Activated naive CD4-positive, alpha-beta T cell treated with anti-CD3 and anti-CD28 coated beads, Interleukin-2, amount 50 U/mL, for 72 hours (primary cell): ENCODE measurements at places on chromosomes 1 and 21. TPM values are rescaled to one million over a fixed set of nuclear protein-coding genes. Genes with fewer than 3 reads are reported as not detected.

DNA sequence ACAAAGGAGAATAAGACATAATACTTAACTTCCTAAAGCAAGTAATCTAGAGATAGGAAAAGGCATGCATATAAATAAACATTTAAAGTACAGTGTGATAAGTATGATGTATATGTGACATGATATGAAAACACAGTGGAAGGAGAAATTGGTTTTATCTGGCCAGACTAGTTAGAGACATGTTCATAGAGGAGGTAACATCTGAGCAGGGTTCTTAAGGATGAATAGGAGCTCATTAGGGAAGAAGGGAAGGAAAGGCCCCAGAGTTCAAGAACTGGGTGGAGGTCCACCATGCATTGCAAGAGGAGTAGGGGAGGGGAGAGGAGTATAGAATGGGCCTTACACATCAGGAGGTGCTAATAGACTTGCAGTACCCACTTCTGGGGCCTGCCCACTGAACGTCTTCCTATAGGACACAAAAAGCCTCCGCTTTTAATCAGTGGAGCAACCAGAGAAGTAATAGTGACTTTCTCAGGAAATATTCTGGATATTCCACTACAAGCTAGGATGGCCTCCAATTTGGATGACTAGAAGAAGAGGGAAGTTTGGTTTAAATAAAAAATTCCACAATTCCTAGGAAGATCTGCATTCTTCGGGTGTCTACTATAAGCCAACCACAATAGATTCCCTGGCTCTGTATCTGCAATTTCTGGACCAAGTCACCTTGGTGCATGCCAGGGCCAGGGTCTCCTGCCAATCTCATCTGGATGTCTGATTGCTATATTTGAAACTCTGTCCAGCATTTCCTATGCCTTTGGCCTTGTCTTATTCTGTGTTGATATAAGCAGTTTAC lies 41.9 kb downstream of the NGF start:
- no peak for DNase-seq

GRCh38 chr1:27005648-27006496 lies 6.8 kb downstream of the TENT5B start:
- no peak for DNase-seq

DNA sequence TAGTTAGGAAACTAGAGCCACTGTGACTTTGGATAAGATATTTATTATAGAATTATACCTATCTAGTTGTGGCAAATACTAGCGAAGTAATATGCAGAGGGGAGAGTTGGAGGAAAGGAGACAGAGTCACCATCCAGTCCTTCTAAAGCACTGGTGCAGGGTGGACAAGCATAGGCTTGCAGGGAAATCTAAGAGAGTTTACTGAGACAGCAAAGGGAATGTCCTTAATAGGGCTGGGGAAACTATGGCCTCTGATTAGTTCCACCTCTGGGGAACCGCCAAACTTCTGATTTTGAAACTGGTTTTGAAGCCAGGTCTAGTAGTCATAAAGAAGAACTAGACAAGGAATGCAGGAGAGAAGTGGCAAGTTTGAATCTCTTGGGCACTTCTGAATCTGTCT lies 407.9 kb downstream of the VAV3 start:
- no peak for DNase-seq

GRCh38 chr1:202227053-202227672 lies 33.6 kb downstream of the LGR6 start:
- DNase-seq = no peak

Gene PKP1
- total RNA-seq = not detected

Gene AMY1A
- not detected for total RNA-seq

- DNase-seq = no peak
These were observed 2.8 kb downstream of the STPG1 start for GRCh38 chr1:24410750-24411149.

Gene LDLRAD1
- total RNA-seq = not detected

DNA sequence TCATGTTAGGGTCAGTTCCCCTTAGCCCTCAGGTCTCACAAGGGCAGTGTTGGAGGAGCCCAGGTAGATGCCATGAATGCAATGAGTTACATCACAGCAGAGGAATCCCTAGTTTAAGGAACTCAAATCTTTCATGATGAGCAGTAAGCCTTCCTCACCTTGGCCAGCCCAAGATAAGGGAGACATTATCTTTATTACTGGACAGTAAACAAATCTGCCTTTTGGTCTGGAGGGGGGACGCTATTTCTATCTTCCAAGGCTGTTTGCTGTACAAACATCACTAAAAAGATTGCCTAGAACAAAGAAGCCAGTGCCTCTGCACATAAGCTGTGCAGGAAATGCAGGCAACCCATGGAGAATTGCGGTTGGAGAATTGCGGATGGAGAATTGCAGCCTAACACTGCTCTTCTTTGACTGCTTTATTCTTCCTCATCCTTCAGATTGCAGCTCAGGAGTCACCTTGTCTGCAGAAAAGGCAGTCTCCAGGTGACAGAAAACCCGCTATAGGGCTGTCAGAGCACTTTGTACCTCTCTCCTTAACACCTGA lies 2.3 kb upstream of the CHI3L1 start:
- DNase-seq = no peak

DNA sequence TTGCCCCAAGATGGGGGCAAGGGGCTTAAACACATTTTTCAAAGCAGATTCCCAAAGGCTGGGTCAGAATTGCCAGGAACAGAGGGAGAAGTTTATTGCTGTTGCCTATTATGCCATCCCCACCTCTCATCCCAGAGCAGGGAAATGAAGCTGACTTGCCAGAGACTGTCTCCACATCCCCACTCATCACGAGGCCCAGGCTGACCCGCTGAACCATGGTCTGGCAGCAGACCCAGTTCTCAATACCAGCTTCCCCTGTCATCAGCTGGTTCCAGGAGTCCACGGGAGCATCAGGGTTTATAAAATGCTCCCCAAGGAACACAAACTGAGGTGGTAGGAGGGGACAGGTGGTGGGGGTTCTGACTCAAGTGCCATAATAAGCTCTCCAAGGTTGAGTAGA lies 605.9 kb downstream of the NPHP4 start:
- no peak for DNase-seq

- DNase-seq = no peak
These were observed 48.1 kb downstream of the S100B start for GRCh38 chr21:46556802-46557201.

DNA sequence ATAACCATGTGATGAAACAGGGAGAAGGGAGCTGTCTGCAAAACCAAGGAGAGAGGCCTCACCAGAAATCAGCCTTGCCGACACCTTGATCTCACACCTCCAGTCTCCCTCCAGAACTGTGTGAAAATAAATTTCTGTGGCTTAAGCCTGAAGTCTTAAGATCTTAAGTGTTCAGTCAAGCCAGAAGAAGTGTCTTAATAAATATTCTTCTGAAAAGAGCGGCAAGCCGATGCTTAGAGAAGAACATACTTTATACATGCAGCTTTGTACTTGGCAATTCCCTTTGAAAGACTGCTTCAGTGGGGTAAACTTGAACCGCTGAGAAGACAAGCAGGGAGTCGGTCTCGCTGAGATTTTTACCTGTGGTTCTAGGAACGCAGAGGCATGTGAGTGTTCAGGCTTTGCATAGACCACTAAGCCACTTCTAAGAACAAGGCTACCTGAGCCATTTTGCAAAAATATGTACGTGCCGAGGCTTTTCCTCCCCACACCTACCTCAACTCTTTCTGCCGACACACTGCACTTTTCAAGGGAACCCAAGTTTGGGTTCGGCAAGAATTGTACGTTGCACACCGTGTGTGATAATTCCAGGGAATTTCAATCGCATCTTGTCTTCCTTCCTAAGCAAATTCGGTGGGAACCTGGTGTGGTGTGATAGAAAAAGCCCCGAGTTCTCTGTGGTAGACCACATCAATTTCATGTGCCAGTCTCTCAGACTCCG lies 3.4 kb downstream of the RUNX1 start:
- no peak for DNase-seq

Gene DYNLT5
- not detected for total RNA-seq

- peak; percentile 72 for DNase-seq
These were observed 10.8 kb upstream of the TIAM1 start for GRCh38 chr21:31354604-31355443.

Gene CACNA1S
- not detected for total RNA-seq

Gene MANEAL
- total RNA-seq = 3.1 TPM

GRCh38 chr1:108511764-108512163 lies 48.1 kb upstream of the EEIG2 start:
- DNase-seq = no peak

Gene TNFRSF9
- total RNA-seq = 10.8 TPM

DNA sequence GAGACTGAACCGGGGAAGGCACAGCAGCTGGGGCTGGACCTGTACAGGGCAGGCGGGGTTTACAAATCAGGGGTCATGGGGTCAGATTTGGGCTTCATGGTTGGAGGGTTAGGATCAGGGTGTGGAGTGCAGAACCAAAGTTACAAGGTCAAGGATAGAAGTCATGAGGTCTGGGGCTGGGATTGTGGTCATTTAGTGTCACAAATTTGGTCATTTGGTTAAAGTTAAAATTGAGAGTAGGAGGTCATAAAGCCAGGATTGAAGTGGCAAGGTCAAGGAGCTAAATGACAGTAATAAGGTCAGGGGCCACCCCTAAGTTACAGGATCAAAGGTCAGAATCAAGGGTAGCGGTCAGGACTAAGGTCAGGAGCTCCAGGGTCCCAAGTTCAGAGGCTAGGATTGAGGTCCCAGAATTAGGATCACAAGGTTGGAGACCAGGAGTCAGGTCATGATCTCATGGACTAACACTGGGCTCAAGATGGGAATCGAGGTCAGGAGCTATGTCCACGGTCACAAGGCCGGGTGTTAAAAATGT lies 20.4 kb downstream of the SERINC2 start:
- DNase-seq = no peak

Gene LCE1C
- total RNA-seq = not detected

Gene HES2
- 0.35 TPM for total RNA-seq

DNA sequence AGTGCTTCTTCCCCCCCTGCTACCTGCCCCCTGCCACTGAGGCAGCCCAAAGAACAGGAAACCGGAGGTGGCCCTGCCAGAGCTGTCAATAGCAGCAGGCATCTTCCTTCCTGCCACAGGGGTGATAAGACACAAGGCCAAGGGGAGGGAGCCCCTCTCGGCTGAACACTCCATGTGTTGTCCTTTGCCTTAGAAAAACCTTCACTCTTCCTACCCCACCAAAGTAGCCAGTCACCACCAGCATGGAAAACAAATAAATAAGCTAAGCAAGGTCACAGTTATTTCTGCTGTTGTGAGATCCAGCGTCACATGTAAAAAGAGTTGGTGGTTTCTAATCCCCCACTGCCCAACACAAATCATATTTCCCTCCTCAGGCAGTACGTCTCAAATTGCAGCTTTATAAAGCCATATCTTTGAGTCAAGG lies 104.8 kb upstream of the DPT start:
- DNase-seq = no peak

GRCh38 chr21:17858747-17859146 lies 39.6 kb upstream of the C21orf91 start:
- no peak for DNase-seq

DNA sequence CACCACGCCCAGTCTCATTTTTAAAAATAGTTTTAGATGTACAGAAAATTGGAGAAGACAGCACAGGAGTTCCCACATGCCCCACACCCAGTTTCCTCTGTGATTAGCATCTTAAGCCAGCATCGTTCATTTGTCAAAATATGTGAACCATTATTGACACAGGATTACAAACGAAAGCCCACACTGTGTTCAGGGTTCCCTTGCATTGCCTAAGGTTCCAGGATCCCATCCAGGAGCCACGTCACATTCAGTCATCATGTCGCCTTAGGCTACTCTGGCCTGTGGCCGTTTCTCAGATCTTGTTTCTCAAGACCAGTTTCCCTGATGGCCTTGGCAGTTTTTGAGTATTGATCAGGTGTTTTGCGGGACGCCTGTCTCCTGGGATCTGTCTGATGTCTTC lies 34.7 kb upstream of the TNFRSF1B start:
- no peak for DNase-seq

DNA sequence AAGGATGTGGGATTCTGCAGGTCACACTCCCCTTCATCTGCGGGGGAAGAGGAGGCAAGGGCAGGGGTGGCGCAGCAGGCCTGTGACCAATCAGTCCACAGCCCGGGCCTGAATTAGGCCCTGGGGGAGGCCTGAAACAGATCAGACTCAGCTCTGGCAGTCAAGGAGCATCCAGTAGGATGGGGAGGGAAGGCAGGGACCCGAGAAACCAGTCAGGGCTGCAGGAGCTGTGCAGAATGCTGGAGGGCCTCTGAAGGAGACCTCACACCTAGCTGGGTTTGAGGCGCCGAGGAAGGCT lies 12.7 kb downstream of the TNNT2 start:
- no peak for DNase-seq

Gene ELK4
- 91.3 TPM for total RNA-seq

GRCh38 chr1:34842952-34843371 lies 16.6 kb downstream of the SMIM12 start:
- no peak for DNase-seq

Gene KCNK2
- not detected for total RNA-seq

GRCh38 chr1:76313304-76313703 lies 238.8 kb downstream of the ST6GALNAC3 start:
- no peak for DNase-seq

DNA sequence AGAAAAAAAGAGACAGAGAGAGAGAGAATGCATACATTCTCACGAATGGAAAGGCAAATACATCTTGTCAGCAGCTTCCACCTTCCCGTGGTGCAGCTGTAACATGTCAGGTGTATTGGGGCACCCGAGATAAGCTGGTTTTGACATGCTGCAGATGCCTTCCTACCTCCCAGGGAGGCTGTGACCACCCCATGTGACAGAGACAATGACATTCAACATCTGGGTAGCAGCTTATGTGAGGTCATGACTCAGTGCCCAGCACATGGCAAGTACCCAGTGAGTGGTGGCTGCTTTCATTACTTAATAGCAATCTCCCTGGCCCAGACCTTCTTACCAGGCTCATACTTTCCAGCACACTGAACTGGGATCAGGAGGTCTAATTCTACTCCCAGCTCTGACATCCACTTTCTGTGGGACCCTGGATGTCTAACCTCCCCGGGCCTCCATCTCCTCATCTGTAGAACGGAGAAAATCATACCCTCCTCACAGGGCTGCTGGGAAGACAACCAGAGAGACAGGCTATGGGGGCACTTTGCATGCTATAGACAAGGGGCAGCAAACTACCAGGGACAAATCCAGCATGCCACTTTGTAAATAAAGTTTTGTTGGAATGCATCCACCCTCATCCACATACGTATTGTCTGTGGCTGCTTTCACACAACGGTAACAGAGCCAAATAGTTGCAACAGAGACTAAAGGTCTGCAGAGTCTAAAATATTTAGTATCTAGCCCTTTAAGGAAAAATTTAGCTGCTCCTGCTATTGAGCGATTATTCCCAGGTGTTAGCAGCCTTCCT lies 38.5 kb upstream of the ZBTB40 start:
- no peak for DNase-seq

GRCh38 chr1:29270929-29271521 lies 34.7 kb downstream of the PTPRU start:
- DNase-seq = no peak

GRCh38 chr1:185789501-185790193 lies 55.5 kb downstream of the HMCN1 start:
- no peak for DNase-seq

GRCh38 chr1:67058761-67059160 lies 4.8 kb upstream of the SLC35D1 start:
- DNase-seq = no peak

DNA sequence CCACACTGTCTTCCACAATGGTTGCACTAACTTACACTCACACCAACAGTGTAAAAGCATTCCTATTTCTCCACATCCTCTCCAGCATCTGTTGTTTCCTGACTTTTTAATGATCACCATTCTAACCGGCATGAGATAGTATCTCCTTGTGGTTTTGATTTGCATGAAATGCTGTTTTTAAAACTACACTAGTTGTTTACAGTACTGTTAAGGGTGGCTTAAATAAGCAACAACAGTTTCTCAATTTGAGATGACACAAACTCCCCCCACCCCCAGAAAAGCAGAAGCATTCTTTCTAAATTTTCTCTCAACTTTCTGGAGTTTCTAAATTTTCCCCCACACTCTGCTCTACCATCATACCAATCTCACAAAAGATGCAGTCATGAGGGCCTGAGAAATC lies 7.1 kb upstream of the SLAMF7 start:
- no peak for DNase-seq

Gene OR10J1
- not detected for total RNA-seq
